ENCODE measurements at places on chromosomes 1 and 21. TPM values are rescaled to one million over a fixed set of nuclear protein-coding genes. Genes with fewer than 3 reads are reported as not detected.

The FHL3 gene
- 13.9 TPM for polyA plus RNA-seq

The BSND gene
- 0.10 TPM for polyA plus RNA-seq

The HSPB7 gene
- polyA plus RNA-seq, result 25.4 TPM

The C8A gene
- not detected for polyA plus RNA-seq

The MED8 gene
- 26.0 TPM for polyA plus RNA-seq

The PTPN14 gene
- 16.5 TPM for polyA plus RNA-seq

The FTCD gene
- polyA plus RNA-seq, result not detected

The INSRR gene
- 0.02 TPM for polyA plus RNA-seq

The AGBL4 gene
- 0.15 TPM for polyA plus RNA-seq

The DMRTA2 gene
- not detected for polyA plus RNA-seq
